Ovary (tissue), 10 donors: ENCODE measurements at places on chromosomes 4 and X.

DNA sequence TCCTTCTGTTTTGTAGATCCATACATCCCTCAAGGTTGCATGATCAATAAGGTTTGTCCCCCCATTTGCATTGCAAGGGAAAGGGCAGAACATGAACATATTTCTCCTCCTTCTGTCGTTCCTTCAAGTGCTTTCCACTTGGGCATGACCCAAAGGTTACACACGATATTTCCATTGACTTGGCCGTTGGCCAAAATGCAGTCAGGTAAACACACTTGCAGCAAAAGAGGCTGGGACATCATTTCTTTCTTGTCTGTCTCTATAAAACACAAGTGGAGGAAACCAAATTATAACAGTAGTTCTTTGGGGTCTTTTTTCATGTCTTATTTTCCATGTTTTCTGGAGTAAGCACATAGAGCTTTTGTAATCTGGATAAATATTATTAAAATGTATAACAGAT lies 156.1 kb downstream of the FRAS1 start:
- DNase-seq = no peak

- no peak for DNase-seq
Measured at GRCh38 chr4:33592701-33593100, 2651.6 kb downstream of the ARAP2 start.

- no peak for DNase-seq
Measured at GRCh38 chr4:156782491-156782890, 189.1 kb downstream of the PDGFC start.

DNA sequence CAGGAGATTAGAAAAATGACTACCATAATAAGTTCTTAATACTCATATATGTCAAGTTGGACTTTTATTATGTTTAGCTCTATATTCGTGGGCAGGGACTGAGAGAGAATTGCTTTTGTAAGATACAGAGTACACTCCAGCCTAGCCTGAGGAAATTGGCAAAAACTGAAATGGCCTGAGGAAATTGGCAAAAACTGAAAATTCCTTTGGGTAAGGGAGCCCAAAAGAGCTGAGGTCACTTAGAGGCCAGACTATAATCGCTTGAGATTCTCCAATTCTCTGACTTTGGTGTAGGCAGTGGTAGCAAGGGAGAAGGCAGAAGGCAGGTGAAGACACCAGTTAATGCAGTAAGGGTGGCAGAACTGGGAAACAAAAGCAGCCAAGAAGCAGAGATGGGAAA lies 124.5 kb upstream of the HCCS start:
- DNase-seq = no peak

- DNase-seq = no peak
Measured at GRCh38 chrX:107730991-107731766, 44.4 kb downstream of the TSC22D3 start.

DNA sequence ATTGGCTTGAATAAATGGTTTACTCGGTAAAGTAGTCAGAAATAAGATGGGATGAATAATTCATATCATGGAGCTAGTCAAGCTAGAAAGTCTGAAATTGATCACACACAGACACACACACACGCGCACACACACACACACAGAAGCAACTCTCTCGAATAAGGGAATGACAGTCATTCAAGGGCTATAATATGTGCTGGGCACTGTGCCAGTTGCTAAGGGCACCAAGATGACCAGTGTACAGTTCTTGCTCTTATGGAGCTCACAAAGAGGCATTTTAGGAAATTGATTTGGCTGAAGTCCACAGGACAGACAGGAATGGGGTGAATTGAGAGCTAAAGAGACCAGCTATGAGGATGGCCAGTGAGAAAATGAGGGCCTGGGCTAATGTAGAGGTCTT lies 34.2 kb upstream of the SH3D19 start:
- no peak for DNase-seq

DNA sequence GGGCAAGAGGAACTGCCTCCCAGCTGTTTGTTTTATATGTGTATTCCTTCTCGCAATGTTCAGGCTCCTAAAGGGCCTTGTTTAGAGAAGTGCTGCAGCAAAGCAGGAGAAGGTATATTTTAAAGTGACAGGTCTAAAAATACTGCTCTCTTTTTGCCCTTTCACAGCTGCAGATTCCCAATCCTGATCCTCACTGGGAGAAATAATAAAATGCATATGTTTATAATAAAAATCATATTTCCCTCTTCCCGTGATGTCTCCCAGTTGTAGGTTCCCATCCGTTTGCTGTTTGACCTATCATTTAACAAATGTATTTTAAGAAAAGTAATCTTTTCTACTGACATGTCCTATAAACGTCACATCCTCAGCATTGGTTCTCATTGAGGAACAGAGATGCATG lies 62.7 kb upstream of the GPC4 start:
- DNase-seq = no peak

- no peak for DNase-seq
Measured at GRCh38 chrX:24643116-24643515, 4.0 kb downstream of the PCYT1B start.

GRCh38 chr4:6802025-6802424 lies 19.5 kb downstream of the KIAA0232 start:
- no peak for DNase-seq

DNA sequence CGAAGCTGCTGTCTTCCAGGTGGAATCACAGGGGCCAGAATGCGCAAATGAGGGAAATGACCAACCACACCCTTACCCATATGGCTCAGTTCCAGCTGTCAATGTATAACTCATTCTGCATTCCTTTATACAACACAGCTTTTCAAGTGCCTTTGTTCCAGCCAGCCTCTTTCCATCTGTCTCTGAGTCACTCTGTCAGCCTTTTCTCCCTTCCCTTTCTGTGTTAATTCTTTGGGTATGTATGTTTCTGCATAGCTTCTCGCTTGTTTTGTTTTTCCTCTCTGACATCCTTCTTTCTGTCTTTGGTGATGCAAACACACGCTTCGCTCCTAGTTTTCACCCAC lies 54.5 kb downstream of the RS1 start:
- no peak for DNase-seq

DNA sequence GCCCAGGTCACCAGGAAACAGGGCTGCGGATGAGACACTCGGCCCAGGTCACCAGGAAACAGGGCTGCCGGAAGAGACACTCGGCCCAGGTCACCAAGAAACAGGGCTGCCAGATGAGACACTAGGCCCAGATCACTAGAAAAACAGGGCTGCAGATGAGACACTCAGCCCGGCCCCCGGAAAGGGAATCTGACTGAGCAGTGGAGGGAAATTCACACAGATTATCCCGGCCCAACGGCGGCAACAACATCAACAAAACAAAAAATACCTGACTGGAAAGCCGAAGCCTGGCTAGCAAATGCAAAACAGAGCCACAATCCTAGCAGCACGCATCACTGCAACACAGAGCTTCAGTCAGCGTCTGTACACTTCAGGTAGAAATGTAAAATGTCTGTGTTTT lies 20.7 kb downstream of the AFAP1 start:
- no peak for DNase-seq

- DNase-seq = no peak
Measured at GRCh38 chr4:174349156-174349555, 65.4 kb downstream of the CEP44 start.

GRCh38 chr4:12439633-12440305 lies 1011.1 kb upstream of the HS3ST1 start:
- no peak for DNase-seq

DNA sequence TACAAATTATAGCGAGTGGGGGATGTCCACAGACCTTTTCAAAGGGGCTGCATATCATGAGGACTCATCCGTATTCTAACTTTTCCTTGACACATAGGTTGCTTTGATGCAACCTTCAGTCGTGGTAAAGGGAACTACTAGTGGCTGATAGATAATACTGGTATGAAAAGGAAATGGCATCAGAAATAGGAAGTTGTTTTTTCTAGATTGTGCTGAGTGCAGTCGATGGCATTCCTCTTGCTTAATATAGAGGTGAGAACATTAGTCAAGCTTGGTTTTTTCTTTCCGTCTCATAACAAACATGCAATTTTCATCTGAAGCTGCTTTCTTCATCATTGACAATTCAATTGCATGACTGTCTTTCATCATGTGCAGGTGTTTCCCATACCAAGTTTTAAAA lies 16.6 kb downstream of the ENPEP start:
- DNase-seq = no peak

DNA sequence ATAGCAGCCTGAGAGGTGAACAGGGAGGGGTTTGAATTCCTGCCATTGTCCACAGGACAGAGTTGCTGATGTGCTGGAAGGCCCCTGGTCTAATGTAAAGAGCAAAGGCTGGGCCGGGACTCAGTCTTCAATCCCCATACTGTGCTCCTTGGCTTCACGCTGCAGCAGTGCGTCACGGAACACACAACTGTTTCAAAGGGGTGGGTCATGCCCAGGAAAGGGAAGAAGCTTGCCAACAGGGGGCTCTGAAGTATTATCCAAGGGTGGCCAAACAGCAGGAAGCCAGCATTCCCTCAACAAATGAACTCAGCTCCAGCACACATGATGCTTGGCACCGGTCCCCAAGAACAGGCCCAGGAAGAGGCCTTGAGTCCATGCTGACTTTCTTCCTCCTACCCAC lies 122.5 kb downstream of the NFKB1 start:
- no peak for DNase-seq

DNA sequence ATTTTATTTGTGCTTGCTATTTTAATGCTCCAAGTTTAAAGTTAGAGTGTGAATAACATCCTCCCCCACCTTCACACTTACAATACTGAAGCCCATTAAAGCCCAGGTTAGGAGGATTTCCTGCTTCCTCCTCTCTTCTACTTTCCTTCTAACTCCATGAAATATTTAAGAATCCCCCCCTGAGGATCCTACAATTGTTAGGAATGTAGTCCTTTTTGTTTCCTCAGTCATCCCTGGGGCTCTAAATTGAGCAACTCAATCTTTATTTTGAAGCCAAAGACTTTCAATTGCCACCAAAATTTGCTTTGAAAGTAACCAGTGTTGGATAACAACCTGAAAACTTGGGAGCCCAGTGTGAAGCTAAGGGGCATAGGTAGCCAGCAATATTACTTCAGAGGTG lies 276.9 kb downstream of the FAM47A start:
- DNase-seq = no peak

GRCh38 chr4:53307819-53308780 lies 57.8 kb downstream of the SCFD2 start:
- no peak for DNase-seq

DNA sequence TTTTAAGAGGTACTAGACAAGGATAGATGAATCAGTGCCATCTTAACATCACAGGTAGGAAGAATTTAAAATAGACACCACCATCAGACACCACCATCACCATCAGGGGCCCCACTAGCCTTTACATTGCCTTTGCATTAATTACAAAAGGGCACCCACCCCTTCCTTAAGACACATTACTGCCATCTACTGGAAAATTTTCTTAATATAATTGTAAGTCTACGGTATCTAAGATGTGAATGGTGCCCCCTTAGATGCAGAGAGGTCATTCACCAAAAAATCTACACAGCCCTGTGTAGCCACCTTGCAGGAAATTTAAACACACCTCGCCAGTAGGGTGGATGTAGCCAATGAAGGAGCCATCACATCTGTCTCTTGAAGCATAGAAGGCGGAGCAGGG lies 184.1 kb downstream of the MID1IP1 start:
- DNase-seq = no peak

DNA sequence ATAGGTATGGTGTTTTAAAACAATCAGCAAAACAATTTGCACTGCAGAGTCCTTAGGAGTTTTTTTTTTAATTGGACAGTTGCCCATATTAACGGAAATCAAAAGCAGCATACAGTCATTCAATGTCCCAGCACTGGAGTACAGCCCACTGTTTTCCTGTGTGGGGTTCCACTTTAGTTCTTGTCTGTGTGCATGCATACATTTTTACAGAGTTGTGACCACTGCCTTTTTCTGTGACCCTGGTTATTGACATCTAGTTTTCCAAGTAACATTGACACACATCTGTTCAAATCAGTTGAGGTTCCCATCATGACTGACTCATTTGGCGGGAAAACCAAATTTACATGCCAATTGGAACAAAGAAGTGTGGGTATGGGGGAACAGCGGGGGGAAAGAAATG lies 83.3 kb downstream of the HPRT1 start:
- DNase-seq = no peak

- no peak for DNase-seq
Measured at GRCh38 chr4:33057736-33058135, 2337.6 kb downstream of the PCDH7 start.

GRCh38 chr4:112848911-112849310 lies 200.5 kb upstream of the ANK2 start:
- DNase-seq = no peak

GRCh38 chrX:55709735-55710134 lies 7.8 kb upstream of the RRAGB start:
- no peak for DNase-seq

DNA sequence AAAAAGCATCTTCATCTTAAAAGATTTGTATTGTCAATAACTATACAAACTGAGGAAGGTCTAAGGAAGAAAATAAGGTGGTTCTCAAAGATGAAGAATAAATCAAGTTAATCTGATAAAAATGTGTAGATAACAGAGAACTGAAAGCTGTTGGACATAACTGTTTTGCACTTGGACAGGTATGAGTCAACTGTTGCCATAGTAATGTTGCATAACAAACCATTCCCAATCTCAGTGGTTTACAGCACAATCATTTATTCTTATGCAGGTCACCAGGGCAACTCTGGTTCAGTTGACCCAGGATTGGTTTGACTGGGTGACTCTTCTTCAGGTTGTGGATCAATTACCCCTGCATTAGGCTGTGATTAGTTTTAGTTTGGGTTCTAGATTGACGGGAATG lies 2197.7 kb downstream of the ARAP2 start:
- DNase-seq = no peak

GRCh38 chr4:189294574-189294973 lies 646.1 kb upstream of the FRG1 start:
- DNase-seq = no peak

- DNase-seq = no peak
Measured at GRCh38 chrX:13533726-13534125, 35.7 kb upstream of the EGFL6 start.

GRCh38 chr4:68594678-68595077 lies 18.6 kb upstream of the UGT2B17 start:
- DNase-seq = no peak

DNA sequence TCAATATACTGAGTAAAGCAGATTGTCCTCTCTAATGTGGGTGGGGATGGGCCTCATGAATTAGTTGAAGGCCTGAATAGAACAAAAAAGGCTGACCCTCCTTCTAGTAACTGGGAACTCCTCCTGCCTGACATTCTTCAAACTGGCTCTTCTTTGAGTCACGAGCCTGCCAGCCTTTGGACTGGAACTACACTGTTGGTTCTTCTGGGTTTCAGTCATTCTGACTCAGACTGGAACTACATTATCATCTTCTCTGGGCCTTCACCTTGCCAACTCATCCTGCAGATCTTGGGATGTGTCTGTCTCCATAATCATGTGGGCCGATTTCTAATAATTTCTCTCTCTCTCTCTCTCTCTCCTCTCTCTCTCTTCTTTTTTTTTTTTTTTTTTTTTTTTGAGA lies 26.9 kb upstream of the CT47C1 start:
- DNase-seq = no peak

DNA sequence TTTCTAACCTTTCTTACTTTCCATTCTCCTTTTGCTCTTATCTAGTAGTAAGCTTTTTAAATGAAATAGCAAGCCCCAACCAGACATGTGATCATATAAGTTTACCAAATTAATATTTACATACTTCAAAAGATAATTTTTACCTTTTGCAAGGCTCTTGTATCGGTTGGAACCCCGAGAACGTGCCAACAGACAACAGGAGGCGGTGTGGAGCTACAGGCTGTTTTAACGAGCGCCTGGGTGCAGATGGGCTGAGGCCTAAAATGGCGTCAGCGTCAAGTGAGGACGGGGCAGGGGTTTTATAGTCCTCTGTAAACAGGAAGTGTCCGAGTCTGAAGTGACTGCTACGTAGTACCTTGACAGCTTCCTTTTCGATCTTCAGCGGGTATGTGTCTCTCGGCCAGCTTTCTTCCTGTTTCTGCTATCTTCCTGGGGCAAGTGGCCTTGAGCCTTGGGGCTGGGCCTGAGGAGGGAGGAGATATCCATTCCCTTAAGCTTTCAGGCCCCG lies 342.7 kb downstream of the GALNTL6 start:
- DNase-seq = no peak
